Activated T-cell treated with anti-CD3 and anti-CD28 coated beads for 1 hour (primary cell): ENCODE measurements at places on chromosomes 11 and 22.
A peak's percentile ranks its signal among the peaks of the same experiment; 100 is the strongest.

DNA sequence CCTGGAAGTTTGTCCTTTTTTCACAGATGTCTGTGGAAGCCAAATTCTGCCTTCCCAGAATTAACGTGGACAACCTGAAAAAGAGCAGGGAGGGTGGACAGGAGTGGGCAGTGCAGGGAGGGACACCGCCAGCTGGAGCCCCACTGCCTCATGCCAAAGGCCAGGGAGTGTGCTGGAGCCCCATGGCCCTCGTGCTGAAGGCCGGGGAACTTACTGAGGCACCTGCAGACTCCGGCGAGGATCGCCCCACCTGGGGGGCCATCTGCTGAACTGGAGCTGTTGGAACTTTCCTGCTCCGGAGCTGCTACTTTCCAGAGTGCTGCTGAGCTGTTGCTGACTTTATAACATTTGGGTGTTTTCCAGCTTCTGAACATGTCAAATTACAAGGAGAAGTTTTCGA lies 35.2 kb downstream of the MOV10L1 start:
- DNase-seq = no peak

GRCh38 chr11:134063991-134064747 lies 4.7 kb upstream of the JAM3 start:
- no peak for DNase-seq

- no peak for DNase-seq
These were observed 70.5 kb downstream of the PKNOX2 start for GRCh38 chr11:125235071-125235471.

DNA sequence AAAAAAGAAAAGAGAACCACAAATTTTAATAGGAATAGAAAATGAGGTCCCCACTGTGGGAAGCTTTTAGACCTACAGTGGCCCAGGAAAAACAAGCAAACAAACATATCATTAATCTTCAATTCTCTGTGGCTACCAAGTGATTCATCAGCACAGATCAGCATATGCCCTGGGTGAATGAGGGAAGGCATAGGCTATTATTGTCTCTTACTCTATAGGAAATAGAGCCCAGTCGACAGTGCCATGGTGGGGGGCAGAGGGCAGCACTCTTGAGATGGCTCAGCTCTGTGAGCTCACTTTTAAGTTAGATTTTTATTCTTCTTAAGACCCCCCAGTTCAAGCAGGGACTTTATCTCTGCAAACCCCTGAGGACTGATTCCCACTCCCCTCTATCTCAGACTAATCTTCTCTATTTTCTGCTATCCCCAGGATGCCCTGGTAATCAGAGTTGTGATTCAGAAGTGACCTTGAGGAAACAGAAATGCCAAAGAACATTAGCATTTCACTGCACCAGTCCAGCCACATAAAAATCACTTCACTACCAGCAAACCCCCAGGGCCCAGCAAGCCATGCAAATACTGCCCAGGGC lies 9.5 kb upstream of the FEZ1 start:
- no peak for DNase-seq

DNA sequence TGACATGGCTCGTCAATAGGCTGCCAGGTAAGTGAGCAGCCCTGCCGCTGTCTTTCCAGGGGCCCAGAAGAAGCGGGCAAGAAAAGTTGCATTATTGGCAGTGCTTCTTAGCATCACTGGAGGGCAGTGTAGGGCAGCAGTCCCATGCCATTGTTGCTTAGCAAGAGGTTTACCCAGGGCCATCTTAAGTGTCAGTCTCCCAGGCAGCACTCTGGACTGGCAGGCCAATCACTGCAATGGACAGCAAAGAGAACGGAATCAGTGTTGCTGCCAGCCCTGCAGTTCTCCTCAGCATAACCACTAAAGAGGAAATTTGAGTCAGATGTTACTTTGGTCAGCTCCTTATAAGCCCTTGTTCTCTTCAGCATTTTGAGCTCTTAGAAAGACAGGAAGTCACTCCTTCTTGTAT lies 13.4 kb upstream of the GRK2 start:
- no peak for DNase-seq

GRCh38 chr11:3905080-3905953 lies 49.9 kb downstream of the STIM1 start:
- peak; percentile 42 for DNase-seq
